ENCODE measurements at places on chromosomes 4 and X. TPM values are rescaled to one million over a fixed set of nuclear protein-coding genes. Genes with fewer than 3 reads are reported as not detected.

DNA sequence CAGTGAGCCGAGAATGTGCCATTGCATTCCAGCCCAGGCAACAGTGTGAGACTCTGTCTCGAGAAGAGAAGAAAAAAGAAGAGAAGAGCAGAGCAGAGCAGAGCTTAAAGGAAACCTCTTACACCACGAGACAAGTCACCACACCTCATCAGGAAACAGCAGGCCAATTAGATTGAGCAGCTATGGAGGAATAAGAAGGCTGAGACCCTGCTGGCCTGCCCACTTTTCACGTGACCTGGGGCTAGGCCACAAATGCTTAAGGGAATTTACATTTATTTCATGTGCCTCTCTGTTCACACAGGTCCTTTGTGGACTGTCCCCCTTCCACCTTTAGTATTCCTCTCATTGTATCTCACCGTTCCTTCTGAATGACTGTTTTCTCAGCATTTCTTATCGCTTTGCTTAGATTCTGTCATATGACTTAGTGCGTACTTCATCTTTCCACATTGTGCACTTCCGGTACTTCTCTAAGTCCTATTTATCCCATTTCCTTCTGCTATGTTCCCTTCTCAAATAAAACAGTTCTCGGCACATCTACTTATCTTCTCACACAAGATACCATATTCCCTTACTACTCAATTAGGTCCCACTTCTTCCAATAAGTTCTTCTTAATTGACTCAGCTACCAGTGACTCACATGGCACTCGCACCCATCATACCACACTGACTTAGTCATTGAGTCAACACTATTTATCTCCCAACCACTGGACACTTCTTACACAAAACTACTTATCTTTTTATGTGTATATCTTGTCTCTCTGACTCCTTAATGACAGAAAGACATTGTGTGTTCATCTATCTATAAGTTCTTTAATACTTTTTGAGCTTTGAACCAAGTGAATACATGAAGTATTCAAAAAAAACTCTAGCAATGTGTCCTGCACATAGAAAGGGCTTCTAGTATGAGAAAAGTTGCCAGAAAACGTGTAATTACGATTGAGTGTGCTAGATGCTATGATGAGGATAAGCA, 11.0 kb downstream of the CUL4B start:
- no peaks in the 10 kb centered on the region for H3K27me3 ChIP-seq
- no peaks in the 10 kb centered on the region for H3K4me1 ChIP-seq
- H3K27ac ChIP-seq = no peak overlapping the region
- no peak overlapping the region for H3K4me3 ChIP-seq

DKK2 gene
- 2.5 TPM for total RNA-seq

- H3K27me3 ChIP-seq = no peaks in the 10 kb centered on the region
- no peak overlapping the region for H3K27ac ChIP-seq
- DNase-seq = no peak
- H3K4me1 ChIP-seq = no peaks in the 10 kb centered on the region
- H3K36me3 ChIP-seq = peaks cover 9% of the 10 kb centered on the region
- no peak overlapping the region for H3K4me3 ChIP-seq
These were observed 48.8 kb downstream of the SEPTIN11 start for GRCh38 chr4:76998251-76998901.

RRH gene
- total RNA-seq = 0.27 TPM

RAB9B gene
- 6.5 TPM for total RNA-seq

DNA sequence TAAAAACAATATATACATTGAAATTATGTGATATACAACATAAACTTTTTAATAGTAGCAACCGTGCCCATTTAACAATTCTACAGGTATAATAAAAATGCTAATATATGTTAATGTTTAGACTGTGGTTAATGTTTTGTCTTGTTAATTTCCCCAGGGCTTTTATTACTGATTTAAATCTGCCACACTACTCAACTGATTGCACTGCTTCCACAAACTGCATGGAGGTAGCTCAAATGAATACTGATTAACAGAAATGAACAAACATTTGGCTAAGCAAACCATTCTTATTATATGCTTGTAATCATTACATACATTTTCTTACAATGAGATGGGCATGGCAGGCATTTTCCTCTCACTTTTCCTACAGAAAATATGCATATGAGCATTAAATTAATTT, 275.9 kb downstream of the GPC3 start:
- no peak for DNase-seq
- H3K27ac ChIP-seq = no peak overlapping the region
- no peaks in the 10 kb centered on the region for H3K36me3 ChIP-seq
- H3K27me3 ChIP-seq = no peaks in the 10 kb centered on the region
- no peaks in the 10 kb centered on the region for H3K4me1 ChIP-seq

DNA sequence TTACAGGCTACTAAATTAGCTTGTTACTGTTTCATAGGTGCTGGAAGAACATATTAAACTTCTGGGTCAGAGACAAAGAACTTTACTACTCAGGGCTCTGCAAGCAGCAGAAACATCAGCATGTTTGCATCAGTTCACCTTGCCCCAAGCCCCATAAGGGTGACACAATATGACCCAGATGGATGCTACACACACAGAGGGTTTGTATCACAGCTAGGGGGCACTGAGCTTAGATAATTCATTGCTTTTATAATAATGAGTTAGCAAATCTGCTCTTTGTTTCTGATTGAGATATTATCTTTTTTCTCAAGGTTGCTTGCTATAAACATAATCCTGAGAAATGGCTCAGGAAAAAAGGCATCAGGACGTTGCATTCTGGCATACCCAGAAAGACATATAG, 4.8 kb upstream of the SYNPO2 start:
- H3K27me3 ChIP-seq = no peaks in the 10 kb centered on the region
- H3K36me3 ChIP-seq = no peaks in the 10 kb centered on the region
- no peaks in the 10 kb centered on the region for H3K4me1 ChIP-seq

ANAPC10 gene
- total RNA-seq = 22.8 TPM

MEPE gene
- not detected for total RNA-seq

DNA sequence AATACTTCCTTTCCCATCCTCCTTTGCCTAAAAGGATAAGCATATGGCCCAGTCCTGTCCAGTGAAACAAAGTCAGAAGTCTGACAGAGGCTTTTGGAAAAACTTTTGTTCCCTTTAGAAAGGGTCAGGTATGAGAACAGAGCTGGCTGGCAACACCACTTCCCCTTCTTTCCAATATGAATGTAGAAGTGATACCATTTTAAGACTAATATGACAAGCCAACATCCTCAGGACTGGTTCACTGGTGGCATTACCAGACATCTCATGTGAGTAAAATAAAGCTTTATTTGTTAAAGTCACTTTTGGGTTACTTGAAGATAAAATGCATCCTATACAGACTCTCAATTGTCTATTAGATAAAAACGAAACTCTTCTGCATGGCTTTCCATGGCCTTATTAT, 83.6 kb upstream of the PTCHD1 start:
- H3K4me1 ChIP-seq = no peaks in the 10 kb centered on the region
- no peak for DNase-seq
- H3K36me3 ChIP-seq = no peaks in the 10 kb centered on the region
- H3K27ac ChIP-seq = no peak overlapping the region

NPNT gene
- 145 TPM for total RNA-seq

VCX3A gene
- total RNA-seq = not detected

DNA sequence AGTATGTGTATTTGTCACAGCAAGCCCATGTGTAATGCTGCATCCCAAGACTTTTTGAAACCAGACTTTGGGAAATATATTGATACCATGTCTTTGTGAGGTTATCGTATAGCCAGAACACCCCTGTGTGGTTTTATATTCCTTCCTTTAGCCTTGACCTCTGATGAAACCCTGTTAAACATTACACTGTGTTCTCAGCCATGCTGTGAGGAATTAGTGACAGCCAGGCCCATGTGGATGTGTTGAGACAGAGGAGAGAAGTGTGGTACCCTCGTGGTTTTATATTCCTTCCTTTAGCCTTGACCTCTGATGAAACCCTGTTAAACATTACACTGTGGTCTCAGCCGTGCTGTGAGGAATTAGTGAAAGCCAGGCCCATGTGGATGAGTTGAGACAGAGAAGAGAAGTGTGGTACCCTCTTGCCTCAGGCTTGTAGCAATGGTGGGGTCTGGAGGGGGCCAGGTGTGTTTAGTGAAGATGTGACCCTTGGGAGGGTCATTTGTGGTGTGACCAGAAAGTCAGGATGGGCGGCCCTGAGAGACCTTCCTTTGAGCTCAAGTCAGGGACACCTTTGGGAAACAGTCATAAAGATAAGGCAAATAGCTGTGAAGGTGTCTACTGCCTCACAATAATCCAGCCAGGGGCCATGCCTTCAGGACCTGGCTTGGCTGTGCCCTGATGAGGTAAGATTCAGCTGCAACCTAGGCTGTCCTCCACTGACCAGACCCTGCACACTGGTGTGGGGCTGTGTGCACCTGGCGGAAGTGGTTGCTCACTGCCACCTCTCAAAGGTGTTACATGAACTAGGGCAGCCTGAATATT, 110.0 kb downstream of the IRF2 start:
- H3K4me1 ChIP-seq = peaks cover 1% of the 10 kb centered on the region
- H3K36me3 ChIP-seq = no peaks in the 10 kb centered on the region
- DNase-seq = no peak

DNA sequence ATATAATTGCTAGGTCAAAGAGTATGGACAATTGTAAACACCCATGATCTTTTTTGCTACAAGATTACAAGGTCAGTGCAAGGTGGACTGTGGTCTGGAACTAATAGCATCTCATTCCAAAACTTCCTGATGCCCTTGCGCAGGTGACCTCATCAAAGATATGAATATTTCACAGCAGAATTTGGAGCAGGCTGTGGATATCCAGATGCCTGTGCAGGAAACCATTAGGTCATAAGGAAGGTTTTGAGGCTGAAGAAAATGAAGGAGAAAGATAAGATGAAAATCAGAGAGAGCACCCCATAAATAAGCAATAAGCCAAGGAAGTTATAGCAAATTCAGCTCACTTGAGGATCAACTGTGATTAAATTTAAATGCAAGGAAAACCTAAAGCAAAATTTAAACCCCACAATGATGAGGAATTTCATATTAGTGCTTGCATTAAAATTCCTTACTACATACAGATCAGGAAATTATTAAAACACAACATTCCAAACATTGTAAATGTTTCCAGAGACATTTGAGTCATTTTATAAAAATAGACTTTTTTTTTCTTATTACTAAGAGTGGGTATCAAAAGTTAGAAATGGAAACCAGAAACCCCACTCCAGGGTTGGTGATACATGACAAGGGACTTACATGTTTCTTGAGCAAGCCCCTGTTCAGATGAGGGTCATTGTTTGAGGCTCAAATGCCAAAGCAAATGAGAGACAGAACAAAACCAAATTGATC, 100.7 kb upstream of the FAM9C start:
- H3K4me1 ChIP-seq = peaks cover 4% of the 10 kb centered on the region
- DNase-seq = no peak
- H3K27ac ChIP-seq = peak overlapping the region; percentile 6
- no peaks in the 10 kb centered on the region for H3K27me3 ChIP-seq
- no peak overlapping the region for H3K4me3 ChIP-seq

- DNase-seq = no peak
- no peaks in the 10 kb centered on the region for H3K36me3 ChIP-seq
- no peaks in the 10 kb centered on the region for H3K27me3 ChIP-seq
- no peak overlapping the region for H3K4me3 ChIP-seq
These were observed 65.2 kb downstream of the PRDM5 start for GRCh38 chr4:120857312-120857711.

GRCh38 chr4:8324640-8325239, 55.2 kb downstream of the HTRA3 start:
- H3K27ac ChIP-seq = no peak overlapping the region
- no peak overlapping the region for H3K4me3 ChIP-seq
- H3K4me1 ChIP-seq = no peaks in the 10 kb centered on the region
- DNase-seq = peak; percentile 14
- no peaks in the 10 kb centered on the region for H3K36me3 ChIP-seq

FGF16 gene
- not detected for total RNA-seq

- H3K27ac ChIP-seq = no peak overlapping the region
- H3K4me1 ChIP-seq = no peaks in the 10 kb centered on the region
- no peaks in the 10 kb centered on the region for H3K27me3 ChIP-seq
- DNase-seq = no peak
These were observed 583.0 kb downstream of the BCOR start for GRCh38 chrX:39514801-39515200.

SLC25A14 gene
- 14.7 TPM for total RNA-seq

DNA sequence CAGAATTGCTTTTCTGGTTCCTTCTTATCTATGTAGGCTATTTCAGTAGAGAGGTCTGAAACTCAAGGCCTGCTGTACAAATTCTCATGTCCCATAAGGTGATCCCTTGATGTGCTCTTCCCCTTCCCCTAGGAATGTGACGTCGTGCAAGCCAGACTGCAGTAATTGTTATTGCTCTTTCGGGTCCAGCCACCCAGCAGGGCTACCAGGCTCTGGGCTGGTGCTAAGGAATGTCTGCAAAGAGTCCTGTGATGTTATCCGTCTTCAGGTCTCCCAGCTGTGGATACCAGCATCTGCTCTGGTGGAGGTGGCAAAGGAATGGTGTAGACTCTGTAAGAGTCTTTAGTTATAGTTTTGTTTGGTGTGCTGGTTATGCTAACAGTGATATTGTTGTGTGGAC, 378.7 kb downstream of the C4orf33 start:
- H3K4me3 ChIP-seq = no peak overlapping the region
- no peak overlapping the region for H3K27ac ChIP-seq
- H3K4me1 ChIP-seq = no peaks in the 10 kb centered on the region

ARMCX1 gene
- 31.5 TPM for total RNA-seq

DNA sequence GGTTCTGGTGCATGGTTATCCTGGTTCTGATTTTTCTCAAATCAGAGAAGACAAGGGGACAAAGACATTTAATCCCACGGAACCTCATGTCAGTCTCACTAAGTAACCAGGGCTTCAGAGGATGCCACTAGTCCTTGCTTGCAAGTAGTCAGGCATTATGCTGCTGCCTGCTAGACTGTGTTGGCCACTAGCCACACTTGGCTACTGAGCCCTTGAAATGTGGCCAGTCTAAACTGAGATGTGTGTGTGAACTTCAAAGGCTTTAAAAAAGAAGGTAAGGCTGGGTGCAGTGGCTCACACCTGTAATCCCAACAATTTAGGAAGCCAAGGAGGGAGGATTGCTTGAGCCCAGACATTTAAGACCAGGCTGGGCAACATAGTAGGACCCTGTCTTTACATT, 48.6 kb upstream of the IGFBP7 start:
- no peaks in the 10 kb centered on the region for H3K27me3 ChIP-seq
- no peaks in the 10 kb centered on the region for H3K36me3 ChIP-seq
- H3K27ac ChIP-seq = no peak overlapping the region
- no peak for DNase-seq
- H3K4me3 ChIP-seq = no peak overlapping the region

All from aorta (tissue), 5 donors.